ENCODE measurements at places on chromosomes 1 and 21.

DNA sequence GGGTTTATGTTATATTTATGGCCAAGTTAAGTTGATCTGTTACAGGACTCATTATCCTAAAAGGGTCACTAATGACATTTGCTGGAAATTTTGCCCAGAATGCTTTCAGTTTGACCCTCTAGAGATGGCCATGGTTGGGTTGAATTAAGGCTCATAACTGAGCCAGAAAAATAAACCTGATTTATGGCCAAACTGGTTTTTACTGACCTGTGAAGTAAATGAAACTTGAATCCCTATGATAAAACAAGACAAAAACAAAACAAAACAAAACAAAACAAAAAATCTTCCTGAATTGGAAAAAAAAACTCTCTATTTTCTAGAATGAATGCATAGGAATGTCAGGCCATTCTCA lies 72.5 kb upstream of the CLDN14 start:
- no peak for DNase-seq

GRCh38 chr1:5503556-5504363 lies 488.5 kb downstream of the NPHP4 start:
- peak; percentile 47 for DNase-seq

DNA sequence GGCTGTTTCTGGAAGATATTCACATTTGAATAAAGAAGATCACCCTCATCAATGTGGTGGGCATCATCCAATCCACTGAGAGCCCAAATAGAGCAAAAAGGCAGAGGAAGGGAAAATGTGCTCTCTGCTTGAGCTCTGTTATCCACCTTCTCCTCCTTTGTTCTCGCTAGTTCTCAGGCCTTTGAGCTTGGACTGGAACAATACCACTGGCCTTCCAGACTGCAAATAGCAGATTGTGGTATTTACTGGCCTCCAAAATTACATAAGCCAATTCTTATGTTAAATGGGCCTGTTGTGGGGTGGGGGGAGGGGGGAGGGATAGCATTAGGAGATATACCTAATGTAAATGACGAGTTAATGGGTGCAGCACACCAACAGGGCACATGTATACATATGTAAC lies 219.3 kb downstream of the C1orf94 start:
- DNase-seq = no peak

GRCh38 chr1:53622531-53622930 lies 116.4 kb downstream of the GLIS1 start:
- DNase-seq = no peak

- no peak for DNase-seq
Observed at GRCh38 chr1:231139659-231140654, 21.9 kb upstream of the TRIM67 start.

GRCh38 chr1:92446546-92446945 lies 40.2 kb downstream of the GFI1 start:
- DNase-seq = no peak

DNA sequence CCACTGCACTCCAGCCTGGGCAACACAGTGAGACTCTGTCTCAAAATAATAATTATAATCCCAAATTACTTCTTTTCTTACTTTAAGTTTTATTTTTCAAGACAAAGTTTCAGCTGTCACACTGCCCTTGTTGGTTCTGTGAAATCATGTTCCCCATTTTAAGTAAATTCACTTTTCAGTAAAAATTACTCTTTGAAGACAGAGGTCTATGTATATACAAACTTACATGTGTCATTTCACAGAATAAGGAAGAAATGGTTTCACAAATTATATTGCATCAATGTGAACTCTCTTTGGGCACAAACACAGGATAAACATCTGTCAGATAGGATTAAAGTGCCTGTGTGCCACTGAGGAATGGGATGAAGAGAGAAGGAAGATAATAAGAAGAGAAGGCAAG lies 33.1 kb upstream of the ETS2 start:
- no peak for DNase-seq

DNA sequence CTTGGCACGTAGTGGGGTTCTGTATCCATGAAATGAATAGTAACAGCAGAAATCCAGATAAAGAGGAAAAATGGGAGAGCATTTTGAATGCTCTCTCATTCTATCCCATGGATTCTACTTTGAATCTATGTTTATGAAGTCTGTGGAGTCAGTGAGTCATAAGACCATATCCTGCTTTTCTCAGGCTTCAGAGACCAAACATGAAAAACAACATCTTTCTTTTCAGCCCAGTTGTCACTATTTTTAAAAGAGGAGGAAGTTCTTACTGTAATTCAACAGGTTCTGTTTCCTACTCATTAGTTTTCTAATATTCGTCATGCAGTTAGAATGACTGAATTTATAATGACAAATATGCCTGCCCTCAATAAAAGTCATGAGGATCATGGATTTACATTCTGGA lies 39.4 kb upstream of the CD55 start:
- no peak for DNase-seq

GRCh38 chr1:12049616-12050015 lies 13.5 kb upstream of the TNFRSF8 start:
- no peak for DNase-seq

- DNase-seq = no peak
Observed at GRCh38 chr1:93827128-93827527, 51.9 kb downstream of the DNTTIP2 start.

GRCh38 chr1:70355920-70356319 lies 1.4 kb upstream of the ANKRD13C start:
- DNase-seq = no peak

DNA sequence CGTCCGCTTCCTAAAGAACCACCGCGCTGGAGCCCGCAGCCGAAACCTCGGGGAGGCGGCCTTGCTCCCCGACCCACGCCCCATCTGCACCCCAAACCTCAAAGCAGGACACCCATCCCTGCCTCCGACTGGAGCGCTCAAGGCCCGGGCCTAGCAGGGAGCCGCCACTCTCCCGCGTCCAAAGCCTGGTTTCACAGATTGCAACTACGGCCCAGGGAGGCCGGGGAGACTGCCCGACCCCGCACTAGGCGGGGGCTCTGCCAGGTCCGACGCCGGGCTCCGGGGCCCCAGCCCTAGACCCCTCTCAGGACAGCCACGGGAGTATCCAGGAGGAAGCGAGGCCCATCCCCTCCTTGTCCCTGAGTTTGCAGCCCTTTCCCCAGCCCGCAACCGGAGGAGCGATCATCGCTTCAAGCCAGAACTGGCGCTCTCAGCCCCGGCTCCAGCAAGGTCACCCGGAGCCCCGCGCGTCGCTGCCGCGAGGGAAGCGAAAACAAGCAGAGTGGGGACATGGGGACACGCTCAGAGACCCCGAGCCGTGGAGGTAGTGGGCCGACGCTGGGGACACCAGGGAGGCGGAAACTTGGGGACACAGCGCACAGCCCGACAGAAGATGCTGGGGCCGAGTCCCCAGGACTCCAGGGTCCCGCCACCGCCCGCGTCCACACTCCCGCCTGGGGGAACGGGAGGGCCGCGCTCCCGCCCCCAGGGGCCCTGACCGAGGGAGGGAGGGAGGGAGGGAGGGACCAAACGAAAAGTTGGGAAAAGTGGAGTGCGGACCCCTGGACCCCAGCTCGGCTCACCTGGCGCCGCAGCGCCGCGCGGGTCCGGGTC lies 433 bp downstream of the TMEM200B start:
- DNase-seq = peak; percentile 77

- DNase-seq = no peak
Observed at GRCh38 chr1:3842912-3843311, 14.1 kb downstream of the CEP104 start.

GRCh38 chr1:167509587-167509986 lies 8.7 kb downstream of the CD247 start:
- DNase-seq = no peak

- no peak for DNase-seq
Observed at GRCh38 chr1:186745531-186746146, 65.4 kb upstream of the PTGS2 start.

DNA sequence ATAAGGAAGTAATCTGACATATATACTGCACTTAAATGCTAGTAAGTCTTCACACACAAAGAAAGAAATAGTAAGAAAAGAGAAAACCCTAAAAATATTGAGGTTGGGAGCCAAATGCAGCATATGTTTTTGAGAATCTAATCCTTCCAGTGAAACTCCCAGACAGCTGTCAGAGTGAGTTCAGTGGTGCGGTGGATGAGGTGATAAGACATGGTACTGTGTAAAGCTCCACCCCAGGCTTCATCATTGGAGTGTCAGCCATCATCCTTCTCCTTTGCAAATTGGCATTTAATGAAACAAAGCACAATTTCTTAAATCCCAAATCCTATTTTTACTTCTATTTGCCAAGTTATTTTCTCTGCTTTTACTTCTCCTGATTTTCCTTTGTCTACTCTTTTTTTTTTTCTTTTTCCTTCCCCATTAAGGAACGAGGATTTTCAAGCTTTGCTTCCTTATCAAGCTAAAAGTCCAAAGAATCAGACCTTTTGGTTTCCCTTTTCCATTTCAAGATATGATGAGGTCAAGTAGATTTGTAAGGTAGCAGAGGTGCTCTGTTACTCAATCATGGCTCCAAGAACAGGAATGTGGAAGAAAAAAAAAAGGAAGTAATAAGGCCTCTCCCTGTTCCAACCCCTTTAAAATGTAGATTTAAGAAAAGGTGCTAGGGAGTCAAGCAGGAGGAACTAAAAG lies 343.3 kb downstream of the SETD4 start:
- DNase-seq = no peak

- DNase-seq = no peak
Observed at GRCh38 chr1:12047120-12047876, 15.8 kb upstream of the TNFRSF8 start.

DNA sequence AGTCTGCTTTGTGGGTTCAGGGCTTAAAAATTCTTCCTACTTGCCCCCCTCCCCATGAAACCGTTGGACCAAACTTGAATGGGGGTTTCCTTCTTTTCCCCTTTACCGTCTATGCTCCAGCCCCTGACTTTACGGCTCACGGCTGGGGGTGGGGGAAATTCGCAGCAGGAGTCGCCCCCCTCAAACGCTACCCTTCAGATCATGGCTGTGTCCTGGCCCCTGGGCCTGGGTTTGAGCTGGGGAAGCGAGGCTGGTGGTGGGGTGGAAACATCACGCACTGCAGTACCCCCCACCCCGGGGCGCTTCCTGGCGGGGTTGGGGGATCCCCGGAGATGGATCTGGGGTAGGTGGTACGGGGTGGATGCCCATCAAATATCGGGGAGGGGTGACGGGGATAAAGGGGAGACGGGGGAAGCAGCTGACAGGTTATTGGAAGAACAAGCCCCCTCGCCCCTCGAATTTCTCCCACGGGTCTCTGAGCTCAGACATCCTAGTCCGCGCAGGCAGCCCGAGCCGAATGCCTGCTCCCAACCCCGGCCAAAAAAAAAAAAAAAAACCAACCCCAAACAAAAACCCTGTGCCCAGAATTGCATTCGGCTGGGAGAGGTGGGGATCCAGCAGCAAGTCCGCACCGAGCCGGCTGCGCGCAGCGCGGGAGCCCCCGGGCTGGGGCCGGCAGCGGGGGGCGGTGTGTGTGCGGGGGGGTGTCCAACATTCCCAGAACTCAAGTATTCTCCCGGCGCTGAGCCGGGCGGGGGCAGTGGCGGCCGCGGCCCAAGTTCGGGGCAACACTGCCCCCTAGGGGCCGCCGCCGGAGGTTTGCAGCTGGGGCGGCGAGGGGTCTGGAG lies 59.0 kb upstream of the ACOT11 start:
- DNase-seq = peak; percentile 90

DNA sequence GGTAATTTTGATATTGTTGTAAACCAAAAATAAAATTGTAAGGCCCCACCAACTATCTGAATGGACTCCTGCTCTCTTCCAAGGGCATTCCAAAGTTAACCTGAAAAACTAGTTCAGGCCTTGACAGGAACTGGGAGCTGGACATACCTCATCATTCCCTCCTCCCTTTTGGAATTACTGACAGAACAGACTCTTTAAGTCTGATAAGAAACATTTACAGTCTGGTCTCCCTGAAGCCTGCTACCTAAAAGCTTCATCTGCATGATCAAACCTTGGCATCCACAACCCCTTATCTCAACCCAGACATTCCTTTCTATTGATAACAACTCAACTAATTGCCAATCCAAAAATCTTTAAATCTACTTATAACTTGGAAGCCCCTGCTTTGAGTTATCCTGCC lies 123.8 kb downstream of the TLR5 start:
- no peak for DNase-seq

GRCh38 chr21:15057285-15057684 lies 7.5 kb downstream of the NRIP1 start:
- DNase-seq = no peak

- DNase-seq = peak; percentile 48
Observed at GRCh38 chr1:211621447-211622198, 42.7 kb upstream of the SLC30A1 start.

GRCh38 chr1:147264158-147264768 lies 21.8 kb downstream of the CHD1L start:
- no peak for DNase-seq

DNA sequence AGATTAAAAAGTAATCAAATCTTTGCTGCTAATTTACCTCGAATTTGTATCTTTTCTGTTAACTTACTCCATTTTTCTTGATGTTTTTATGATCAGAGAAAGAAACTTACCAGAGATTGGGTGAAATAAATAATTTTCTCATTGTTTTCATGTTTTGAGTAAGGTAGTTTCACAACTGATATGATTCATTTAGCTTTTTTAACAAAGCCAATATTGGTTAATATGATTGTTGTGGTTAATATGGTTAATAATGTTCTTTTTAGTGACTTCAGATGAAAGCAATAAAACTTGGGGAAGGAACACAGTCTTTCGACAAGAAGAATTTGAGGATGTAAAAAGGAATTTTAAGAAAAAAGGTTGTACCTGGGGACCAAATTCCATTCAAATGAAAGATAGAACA lies 48.1 kb downstream of the MAP3K21 start:
- DNase-seq = no peak
